HFFc6 (cell line): ENCODE measurements at places on chromosomes 12 and 14. TPM values are rescaled to one million over a fixed set of nuclear protein-coding genes. Genes with fewer than 3 reads are reported as not detected.

- no peak for DNase-seq
Measured at GRCh38 chr14:83842547-83842946, 1687.4 kb upstream of the FLRT2 start.

Gene KRT80
- 2.6 to 3.8 TPM (median 3.6 TPM) in 3 replicates for total RNA-seq

Gene GPR68
- 0.56 to 0.77 TPM (median 0.69 TPM) in 3 replicates for total RNA-seq

Gene HOXC5
- total RNA-seq: not detected in 3 replicates

Gene LTBP2
- 108 and 112 TPM in 2 replicates for total RNA-seq

DNA sequence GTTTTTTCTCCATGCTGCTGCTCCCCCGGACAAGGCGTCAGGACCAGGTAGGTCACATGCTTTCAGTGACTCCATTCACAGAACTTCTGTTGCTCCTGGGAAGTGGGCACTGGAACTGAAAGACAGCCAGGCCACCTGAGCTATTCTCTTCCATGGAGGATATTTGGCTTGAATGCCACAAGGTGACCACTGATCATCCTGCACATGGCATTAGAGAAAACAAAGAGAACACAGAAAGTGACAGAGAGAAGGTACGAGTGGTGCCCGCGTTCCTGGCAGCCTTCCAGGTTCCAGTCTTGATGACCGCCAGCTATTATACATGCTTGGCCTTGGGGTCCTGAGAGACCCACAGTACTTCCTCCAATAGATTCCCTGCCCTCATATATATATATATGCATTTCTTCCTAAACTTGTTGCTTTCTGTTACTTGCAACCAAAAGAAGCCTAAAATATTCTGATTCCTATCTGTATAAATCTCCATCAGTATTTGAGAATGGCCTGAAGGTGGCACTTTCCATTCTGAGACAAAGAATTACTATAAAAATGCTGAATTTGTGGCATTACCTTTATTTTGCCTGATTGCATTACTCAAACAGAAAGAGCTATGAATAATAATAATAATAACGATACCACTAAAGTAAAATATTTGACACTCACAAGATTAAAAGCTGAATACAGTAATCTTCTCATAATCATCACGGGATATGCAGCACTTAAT lies 174.9 kb downstream of the FOXN3 start:
- DNase-seq: no peak

Gene ABCC9
- 0.48 to 8.0 TPM (median 0.83 TPM) in 3 replicates for total RNA-seq
